ENCODE measurements at places on chromosomes 13 and 19. TPM values are rescaled to one million over a fixed set of nuclear protein-coding genes. Genes with fewer than 3 reads are reported as not detected.

The BRSK1 gene
- 3.1 TPM for total RNA-seq

The ZNF426 gene
- 20.1 TPM for total RNA-seq

The REEP6 gene
- total RNA-seq, result 6.5 TPM

The ZNF493 gene
- 21.4 TPM for total RNA-seq

The OSCAR gene
- not detected for total RNA-seq

The AMER2 gene
- under 0.01 TPM for total RNA-seq

The CEACAM3 gene
- total RNA-seq, result not detected

The OBI1 gene
- total RNA-seq, result 10.7 TPM

The TMPRSS9 gene
- total RNA-seq, result not detected

The FGF21 gene
- total RNA-seq, result not detected

The IGLON5 gene
- not detected for total RNA-seq

The MUC16 gene
- total RNA-seq, result not detected

The F2RL3 gene
- total RNA-seq, result not detected
